ENCODE measurements at places on chromosomes 6 and 20.

- DNase-seq, result no peak
Observed at GRCh38 chr6:16717275-16717942, 43.9 kb downstream of the ATXN1 start.

- no peak for DNase-seq
Observed at GRCh38 chr6:1498491-1499113, 109.2 kb downstream of the FOXF2 start.

GRCh38 chr20:12394786-12395185 is 477.1 kb downstream of the BTBD3 start:
- DNase-seq, result no peak

DNA sequence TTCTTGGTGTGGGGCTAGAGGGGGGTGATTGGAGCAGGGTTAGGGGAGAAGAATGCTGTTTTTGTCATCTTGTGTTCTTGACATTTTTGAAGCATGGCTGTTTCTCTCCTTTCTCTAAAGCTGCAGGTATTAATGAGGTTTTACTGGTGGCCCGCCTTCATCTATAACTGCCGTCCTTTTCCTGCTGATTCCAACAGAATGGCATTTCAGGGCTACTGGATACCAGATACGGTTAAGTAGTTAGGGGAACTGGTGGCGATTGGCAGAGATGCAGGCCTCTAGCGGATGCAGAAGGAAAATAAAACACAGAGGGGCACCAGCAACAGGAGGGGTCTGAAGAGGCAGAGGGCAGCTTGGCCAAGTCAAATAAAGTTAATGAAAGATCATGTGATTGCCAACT is 89.7 kb upstream of the EEF1E1 start:
- no peak for DNase-seq

GRCh38 chr6:88456221-88456859 is 290.2 kb upstream of the CNR1 start:
- DNase-seq, result no peak

GRCh38 chr6:149248693-149249369 is 68.7 kb upstream of the TAB2 start:
- DNase-seq, result peak; percentile 51

DNA sequence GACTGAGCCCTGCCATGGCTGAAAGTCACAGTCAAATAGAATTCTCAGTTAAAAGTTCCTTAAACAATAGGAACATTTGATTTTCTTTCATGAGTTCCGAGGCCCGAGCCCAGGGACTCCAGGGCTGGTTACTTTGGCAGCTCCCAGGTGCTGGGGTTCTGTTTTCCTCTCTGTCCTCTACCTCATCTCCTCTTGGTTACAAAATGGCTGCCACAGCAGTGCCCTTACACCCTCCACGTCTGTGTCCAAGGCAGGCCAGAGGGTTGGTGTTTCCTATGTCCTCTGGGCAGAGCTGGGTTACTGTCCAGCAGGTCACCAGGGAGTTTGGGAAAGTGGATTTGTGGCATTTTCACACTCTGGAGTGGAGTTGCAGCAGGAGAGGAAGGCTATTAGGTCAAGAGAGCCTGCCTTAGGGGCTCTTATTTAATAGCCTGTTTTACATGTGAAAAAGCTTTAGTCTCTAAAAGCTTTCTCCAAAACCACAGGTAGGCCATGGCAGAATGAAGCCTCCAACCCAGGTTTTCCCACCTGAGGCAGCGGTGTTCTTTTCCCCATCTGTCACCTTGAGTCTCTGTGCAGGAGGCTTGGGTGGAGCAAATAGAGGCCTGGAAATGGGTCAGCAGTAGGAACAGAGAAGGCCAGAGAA is 111.0 kb downstream of the DTD1 start:
- no peak for DNase-seq

GRCh38 chr20:25058051-25058846 is at the start of gene ACSS1:
Gene ACSS1, minus strand, starts transcription at chr20:25058139. Its CDS starts 37 bp downstream, at chr20:25058102.
- DNase-seq, result peak; percentile 61

GRCh38 chr6:66478705-66479104 is 771.7 kb upstream of the EYS start:
- DNase-seq, result no peak

- no peak for DNase-seq
Observed at GRCh38 chr6:140480852-140481251, 1106.4 kb upstream of the CITED2 start.

- DNase-seq, result no peak
Observed at GRCh38 chr20:5510446-5510845, 193.7 kb upstream of the PROKR2 start.

DNA sequence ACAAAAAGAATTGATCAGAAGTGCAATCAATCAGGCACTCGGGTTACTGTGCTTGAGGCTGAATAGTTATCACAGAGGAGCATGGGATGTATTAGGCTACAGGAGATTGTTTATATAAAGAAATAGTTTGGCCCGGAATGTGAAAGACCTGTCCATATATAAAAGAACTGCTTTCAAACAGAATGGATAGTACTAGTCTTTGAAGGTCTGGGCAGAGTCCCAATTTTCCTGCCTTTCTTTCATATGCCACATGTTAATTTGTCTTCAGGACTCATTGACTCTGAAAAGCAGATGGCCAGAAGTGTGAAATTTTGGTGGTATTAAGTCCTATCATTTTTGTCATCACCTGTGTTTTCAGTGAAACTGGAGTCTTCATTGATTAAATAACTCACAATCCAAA is 314.5 kb downstream of the EYA4 start:
- no peak for DNase-seq

- DNase-seq, result no peak
Observed at GRCh38 chr20:11929947-11930346, 12.3 kb downstream of the BTBD3 start.

DNA sequence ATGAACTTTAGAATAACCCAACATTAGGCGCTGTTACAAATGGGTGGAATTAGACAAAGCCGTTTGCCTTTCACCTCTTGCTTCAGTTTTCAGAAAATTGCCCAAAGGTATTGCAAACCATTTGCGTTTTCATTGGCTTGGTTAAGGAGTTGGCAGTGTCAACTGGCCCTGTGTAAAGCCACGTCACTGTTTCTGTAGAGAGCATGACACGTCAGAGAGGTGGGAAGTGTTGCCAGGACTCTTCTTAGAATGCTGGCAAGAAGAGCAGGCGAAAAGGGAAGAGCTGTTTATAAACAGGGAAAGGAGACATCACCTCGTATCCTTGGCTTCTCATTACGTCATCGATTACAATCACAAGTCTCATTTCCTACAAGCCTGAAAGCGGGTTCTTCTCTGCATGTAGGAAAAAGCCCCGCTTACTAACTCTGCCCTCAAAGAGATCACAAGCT is 4.2 kb upstream of the IRF4 start:
- no peak for DNase-seq

DNA sequence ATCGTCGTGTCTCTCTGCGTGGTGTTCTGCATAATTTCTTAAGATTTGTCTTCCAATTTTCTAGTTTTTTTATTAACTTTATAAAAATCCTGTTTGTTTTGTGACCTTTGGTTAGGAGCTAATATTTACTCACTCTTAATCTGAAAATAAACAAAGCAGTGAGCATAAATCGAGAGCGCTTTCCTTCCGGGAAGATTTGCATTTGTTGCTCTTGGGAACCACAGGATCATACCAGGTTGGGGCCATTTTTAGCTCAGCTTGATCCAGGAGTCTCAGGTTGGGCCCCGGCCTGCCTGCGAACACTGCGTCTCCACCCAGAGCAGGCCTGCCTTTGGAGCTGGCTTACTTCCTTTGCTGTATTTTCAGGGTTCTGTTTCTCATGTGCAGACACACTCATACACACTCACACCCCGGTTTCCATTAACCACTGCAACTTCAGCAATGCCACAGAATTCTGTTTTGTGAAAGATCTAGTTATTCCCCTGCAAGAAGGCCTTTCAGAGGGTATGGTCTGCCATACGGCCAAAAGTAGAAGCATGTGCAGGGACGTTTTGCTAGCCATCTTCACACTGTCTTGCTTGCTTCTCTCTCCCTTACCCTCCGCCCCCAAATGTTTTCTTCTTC is 17.3 kb downstream of the BPHL start:
- DNase-seq, result no peak

DNA sequence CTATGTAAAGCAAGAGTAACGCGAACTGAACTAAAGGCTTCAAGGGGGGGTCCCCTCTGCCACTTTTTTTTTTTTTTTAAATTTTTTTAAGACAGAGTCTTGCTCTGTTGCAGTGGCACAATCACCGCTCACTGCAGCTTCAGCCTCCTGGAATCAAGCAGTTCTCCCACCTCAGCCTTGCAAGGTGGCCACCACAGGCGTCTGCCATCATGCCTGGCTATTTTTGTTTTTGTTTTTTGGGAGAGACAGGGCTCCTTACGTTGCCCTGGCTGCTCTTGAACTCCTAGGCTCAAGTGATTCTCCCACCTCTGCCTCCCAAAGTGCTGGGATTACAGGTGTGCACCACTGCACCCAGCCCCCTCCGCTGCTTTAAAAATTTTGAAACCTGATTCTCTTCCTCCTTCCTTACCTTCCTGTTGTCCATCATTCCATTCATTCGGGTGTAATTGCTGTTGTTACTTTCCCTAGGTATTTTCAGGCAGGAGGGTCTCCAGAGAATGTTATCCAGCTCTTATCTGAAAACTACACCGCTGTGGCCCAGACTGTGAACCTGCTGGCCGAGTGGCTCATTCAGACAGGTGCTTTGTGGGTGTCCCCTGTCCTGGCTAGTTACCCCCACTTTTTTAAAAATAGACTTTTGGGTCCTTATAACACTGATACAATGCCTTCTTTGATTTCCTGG is 5.4 kb downstream of the NELFCD start:
- no peak for DNase-seq

- no peak for DNase-seq
Observed at GRCh38 chr6:5729080-5729434, 277.7 kb downstream of the NRN1 start.

GRCh38 chr6:10862361-10862760 is 19.5 kb downstream of the GCM2 start:
- DNase-seq, result no peak

Measured in LoVo (cell line).